Smooth muscle cell of the brain vasculature (primary cell): ENCODE measurements at places on chromosomes 11 and 22.

GRCh38 chr22:42797011-42797410, 60.1 kb downstream of the ARFGAP3 start:
- DNase-seq = no peak

- DNase-seq = no peak
Observed at GRCh38 chr11:72116019-72116755, 3.7 kb upstream of the ANAPC15 start.

DNA sequence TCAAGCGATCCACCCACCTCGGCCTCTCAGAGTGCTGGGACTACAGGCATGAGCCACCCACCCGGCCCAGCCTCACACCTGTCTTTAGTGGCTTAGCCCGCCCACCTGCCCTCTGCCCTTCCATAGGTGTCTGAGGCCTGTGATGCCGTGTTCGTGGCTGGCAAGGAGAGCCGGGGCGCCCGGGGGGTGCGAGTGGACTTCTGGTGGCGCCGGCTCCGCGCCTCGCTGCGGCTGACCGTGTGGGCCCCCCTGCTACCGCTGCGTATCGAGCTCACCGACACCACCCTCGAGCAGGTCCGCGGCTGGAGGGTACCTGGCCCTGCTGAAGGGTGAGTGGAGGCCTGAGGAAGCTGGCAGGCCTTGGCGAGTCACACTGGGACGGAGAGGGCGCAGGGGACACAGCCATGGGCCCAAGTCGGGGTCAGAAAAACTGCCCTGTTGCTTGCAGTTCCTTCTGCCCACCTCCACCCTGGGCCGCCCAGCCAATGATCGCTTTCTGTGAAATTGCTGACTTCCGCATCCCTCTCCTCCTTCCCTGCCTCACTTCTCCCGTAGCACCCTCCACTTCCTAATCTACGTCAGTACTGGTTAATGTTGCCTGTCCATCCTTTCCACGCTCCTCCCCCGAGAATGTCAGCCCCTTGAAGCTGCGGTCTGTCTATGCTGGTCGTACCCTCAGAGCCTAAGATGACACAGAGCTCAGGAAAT, 9.3 kb downstream of the TMEM132A start:
- no peak for DNase-seq

DNA sequence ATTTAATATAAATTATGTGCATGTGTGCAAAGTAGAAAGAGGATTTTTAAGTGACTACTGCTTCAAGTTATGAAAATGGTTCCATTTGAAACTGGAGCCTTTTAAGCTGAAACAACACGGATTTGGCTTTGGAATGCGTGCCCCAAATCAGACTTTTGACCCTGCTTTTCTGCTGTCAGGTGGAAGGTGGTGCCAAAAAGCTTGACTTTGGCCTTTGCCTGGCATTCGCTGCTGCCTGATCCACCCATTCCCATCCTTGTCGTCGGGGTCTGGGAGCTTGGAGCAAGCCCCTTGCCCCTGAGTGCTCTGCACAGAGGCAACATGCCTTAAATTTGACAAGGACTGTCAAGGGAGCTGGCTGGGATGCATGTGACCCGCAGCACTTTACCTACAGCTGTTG, 335.3 kb upstream of the SYN3 start:
- no peak for DNase-seq

DNA sequence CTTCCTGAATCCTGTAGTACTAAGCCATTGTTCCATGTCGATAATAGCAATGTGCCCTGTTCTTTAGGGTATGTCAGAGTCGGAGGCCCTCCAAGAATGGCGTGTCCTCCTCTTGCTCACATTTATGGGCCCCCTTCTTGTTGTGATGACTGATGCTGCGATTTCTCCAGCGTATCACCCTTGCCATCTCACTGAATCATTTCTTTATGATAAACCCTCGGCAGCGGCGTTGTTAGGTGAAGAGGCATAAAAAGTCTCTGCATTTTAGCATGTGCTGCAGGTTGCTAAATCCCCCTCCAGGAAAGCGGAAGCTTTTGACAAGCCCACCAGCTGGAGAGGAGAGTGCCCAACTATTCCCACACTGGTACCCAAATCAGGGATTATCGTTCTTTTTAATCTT, 1045.3 kb downstream of the BRD1 start:
- no peak for DNase-seq

GRCh38 chr22:20904008-20904979, 12.9 kb upstream of the CRKL start:
- no peak for DNase-seq

DNA sequence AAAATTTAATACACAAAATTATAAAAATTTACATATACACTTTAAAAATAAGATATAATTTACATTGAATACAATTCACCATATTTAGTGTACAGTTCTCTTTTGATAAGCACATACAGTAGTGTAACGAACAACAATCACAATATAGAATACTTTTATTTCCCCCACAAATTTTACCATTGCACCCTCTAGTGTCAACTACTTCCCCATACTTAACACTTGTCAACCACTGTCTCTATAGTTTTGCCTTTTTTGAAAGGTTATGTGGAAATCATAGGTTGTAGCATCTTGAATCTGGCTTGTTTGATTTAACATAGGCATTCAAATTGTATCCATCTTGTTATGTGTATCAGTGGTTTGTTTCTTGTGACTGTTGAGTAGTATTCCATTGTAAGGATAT, 21.3 kb upstream of the PANX1 start:
- no peak for DNase-seq

DNA sequence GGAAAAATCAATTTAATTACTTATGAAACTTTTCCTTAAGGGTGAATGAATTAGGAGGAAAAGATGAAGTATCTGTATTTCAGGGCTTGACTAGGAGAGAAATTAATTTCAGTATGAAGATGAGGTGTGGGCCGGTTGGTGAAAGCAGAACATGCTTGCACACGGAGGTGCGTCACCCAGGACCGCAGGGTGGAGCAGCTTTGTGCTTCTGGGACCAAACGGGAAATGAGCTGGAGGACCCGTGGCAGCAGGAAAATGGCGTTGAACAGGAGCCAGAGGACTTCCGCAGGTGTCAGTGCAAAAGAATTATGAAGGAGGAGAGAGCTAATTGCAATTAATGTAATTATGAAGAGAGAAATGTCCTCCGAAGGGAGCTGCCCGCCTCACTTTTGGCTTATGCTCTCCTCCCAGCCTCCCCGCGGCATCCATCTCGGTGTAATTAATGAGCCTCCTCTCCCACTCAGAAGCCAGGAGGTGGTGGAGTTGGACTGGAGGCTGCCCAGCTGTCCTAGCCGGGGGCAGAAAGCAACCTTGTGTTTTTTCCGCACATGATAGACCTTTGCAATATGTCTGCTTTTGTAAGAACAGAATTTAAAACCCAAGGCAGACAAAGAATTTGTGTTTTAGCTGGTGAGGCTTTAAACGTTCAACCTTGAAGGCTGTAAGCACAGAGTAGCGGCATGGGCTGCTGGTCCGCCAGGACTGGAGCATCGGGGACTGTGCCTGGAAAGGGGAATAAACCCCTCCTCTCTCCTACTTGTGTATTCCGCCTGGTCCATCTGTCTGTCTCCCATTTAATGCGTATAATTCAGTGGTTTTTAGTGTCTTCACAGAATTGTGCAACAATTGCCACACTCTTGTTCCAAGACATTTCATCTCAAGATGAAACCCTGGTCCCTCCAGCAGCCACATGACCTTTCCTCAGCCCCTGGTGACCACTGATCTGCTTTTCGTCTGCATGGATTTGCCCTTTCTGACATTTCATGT, 180.6 kb downstream of the TBC1D22A start:
- no peak for DNase-seq

DNA sequence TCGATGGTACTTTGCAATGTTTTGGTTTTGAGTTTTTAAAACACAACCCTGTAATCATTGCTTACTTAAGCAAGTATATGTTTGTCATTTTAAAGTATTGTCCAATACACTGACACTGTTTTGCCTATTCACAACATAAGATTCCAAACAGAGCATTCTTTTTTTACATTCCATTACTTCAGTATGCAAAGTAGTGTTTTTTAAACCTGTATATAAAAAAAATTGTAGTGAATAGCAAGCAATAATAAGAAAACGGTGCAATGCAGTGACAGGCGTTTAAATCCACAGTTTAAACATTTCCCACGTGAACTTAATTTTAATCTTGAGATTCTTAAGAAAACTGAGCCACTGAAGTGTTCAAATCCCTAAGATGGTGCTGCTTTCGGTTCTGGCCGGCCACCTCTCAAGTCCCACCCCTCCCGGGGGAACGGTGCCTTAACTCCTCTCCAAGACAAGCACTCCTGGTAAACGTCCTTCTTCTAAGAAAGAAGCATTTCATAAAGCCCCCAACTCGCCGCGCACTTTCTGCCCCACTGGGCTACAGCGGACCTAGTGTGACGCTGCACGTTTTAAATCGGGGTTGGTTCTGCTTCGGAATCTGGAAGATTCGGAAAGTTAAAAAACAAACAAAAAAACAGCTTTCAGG, 2.9 kb downstream of the PGR start:
- DNase-seq = no peak

DNA sequence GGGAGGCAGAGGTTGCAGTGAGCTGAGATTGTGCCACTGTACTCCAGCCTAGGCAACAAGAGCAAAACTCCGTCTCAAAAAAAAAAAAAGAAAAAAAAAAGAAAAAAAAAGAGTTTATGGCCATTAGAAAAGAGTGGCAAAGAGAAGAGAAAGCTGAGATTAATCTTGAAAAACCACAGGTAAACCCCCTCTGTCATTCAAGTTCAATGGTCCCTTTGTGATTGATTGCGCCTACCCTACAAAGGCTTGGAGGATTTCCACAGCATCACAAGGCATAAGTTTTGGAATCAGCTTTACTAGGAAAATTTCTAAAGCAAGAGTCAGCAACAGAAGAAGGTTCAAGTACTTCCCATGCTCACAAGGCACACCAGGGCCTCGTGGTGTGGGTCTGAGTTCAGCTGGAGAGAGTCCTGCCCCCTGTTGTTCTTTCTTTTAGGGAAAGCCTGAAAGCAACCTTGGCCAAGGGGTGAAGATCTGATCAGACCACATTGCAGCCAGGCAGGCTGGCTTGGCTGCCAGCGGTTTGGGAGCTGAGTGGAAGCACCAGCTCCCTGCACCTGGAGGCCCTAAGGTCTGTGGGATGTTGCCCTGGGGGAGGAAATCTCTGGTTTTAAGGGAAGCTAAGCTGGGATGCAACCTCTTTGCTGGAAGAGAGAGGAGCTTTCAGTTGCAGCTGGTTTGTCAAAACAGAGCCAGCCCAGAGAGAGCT, 41.8 kb downstream of the SLN start:
- no peak for DNase-seq

GRCh38 chr22:44623771-44624510, 78.1 kb upstream of the PRR5 start:
- no peak for DNase-seq

DNA sequence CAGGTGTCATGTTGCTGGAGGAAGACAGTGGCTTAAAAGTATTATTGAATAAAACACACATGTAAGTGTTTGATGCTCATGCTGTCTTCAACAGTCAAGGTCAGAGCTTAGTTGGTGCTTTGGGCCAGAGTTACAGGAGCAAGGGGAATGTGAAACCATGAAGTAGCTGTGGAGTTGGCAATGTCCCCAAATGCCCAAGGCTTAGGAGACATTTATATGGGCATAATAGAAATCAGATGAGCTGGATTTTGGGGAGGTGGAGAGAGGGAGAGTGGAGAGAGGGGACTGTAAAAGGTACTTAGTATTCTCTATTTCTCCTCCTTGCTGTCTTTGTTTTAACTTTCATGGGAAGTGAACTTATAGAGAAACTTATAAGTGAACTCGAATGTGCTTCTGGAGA, 407.8 kb downstream of the ETS1 start:
- no peak for DNase-seq

DNA sequence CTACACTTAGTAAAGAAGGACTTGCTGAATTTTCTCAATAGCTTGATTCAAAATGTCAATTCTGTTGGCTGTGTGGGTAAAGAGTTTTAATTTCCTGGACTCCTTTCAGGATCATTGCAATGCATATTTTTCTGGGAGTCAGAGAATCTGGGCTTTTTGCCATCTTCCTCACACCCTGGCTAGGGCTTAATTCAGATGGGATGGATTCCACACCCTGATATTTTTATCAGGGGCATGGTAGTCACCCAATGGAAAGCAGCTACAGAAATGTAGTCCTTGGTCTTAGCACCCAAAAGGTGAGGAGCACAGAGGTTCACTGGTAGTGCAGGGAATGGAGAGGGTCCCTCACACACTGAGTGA, 79.3 kb downstream of the SGSM3 start:
- no peak for DNase-seq

DNA sequence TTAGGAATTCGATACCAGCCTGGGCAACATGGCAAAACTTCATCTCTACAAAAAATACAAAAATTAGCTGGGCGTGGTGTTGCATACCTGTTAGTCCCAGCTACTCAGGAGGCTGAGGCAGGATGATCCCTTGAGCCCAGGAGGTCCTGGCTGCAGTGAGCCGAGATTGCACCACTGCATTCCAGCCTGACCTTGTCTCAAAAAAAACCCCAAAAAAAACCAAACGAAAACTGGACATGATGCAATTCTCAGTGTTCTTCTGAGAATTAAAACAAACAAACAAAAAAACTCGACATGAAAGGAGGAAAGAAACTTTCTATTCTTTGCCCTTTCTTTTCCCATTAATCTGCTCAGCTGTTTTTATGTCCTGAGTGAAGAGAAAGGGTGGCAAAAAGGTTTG, 7.4 kb downstream of the MED17 start:
- no peak for DNase-seq

DNA sequence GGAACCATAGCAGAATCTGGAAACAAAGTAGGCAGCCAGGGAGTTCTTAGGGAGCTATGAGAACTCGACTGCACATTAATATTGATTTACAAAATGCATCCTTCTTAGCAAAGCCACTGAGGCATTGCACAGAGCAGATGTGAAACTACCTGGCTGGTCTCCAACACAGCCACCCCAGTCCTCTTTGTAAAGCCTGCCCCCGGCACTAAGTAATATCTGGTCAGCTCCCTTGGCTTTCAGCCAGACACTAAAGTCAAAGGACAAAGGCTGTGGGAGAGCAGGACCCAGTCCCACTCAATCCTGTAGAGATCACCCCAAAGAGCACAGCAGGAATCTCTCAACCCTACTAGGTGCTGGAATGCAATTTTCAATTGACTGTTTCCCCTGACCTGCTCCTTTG, 12.8 kb downstream of the XRRA1 start:
- DNase-seq = no peak

GRCh38 chr11:128574576-128575011, 12.8 kb downstream of the ETS1 start:
- DNase-seq = no peak
